ENCODE measurements at places on chromosomes 7 and 10. TPM values are rescaled to one million over a fixed set of nuclear protein-coding genes. Genes with fewer than 3 reads are reported as not detected.

The SFRP5 gene
- total RNA-seq: not detected

The GPNMB gene
- total RNA-seq: 5.9 TPM

The TAS2R3 gene
- 0.24 TPM for total RNA-seq

The PRPS1L1 gene
- total RNA-seq: not detected

The FXYD4 gene
- not detected for total RNA-seq

The NAT16 gene
- not detected for total RNA-seq

GRCh38 chr7:94133460-94133859 is 129.3 kb upstream of the BET1 start:
- DNase-seq: peak; percentile 65
- no peaks in the 10 kb centered on the region for H3K27me3 ChIP-seq
- no peaks in the 10 kb centered on the region for H3K4me1 ChIP-seq
- H3K27ac ChIP-seq: no peak overlapping the region
- H3K36me3 ChIP-seq: no peaks in the 10 kb centered on the region
- no peak overlapping the region for H3K4me3 ChIP-seq

DNA sequence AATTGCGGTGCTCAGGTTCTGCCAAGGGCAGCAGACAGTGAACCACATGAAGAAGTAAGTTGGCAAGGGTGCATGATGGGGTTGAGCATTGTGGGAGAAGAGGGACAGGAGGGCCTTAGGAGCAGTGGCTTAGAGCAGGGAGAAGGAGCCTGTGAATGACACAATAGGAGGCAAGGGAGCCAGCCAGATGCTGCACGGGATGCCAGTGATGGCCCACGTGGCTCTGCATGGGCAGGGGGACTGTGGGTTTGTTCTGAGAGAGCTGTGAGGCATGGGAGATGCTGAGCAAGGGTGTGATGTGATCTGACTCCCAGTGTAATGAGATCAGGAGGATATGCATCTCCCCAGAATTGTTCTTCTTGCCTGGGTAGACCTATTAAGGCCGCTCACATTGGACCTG is 60.9 kb downstream of the C10orf90 start:
- H3K4me1 ChIP-seq: no peaks in the 10 kb centered on the region
- no peak overlapping the region for H3K4me3 ChIP-seq
- H3K27me3 ChIP-seq: no peaks in the 10 kb centered on the region
- no peaks in the 10 kb centered on the region for H3K36me3 ChIP-seq
- no peak for DNase-seq

GRCh38 chr7:147199868-147200267 is 1083.3 kb downstream of the CNTNAP2 start:
- H3K36me3 ChIP-seq: no peaks in the 10 kb centered on the region
- no peak overlapping the region for H3K4me3 ChIP-seq
- no peaks in the 10 kb centered on the region for H3K4me1 ChIP-seq
- DNase-seq: no peak
- no peak overlapping the region for H3K27ac ChIP-seq
- H3K27me3 ChIP-seq: no peaks in the 10 kb centered on the region

GRCh38 chr7:158856883-158857668 is 718 bp downstream of the DYNC2I1 start:
- no peaks in the 10 kb centered on the region for H3K4me1 ChIP-seq
- no peak for DNase-seq
- H3K36me3 ChIP-seq: no peaks in the 10 kb centered on the region
- H3K27me3 ChIP-seq: no peaks in the 10 kb centered on the region

DNA sequence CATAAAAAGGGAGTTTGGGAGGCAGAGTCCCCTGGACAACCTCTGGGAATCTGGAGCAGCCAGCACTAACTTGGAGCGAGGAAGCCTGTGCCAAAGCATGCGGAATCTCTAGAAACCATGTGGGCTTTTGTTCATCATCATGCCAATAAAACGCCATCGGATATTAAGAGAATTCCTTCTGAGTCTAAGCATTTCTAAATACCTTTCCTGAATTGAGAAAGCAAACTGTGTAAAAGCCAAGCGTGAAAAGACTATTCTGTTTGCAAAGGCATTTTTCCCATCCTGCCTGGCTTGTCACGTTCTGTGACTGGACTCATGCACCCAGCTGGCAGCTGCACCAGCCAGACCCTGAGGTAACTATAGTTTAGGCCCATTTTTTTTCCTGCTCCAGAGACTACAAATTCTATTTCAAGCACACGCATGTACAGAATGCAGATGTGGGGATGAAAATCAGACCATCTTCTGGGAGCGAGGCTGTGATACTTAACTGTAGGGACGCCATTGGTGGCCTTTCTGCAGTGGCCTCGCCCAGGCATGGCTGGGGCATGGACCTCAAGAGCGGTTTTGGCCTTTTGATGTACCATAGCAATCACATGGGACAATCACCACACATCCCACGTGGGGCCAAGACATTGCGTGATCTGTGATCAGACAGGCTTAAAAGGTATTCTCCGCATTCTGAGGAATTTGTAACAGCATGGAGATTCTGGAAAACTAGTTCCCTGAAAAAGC is 218.9 kb downstream of the KIAA1217 start:
- H3K36me3 ChIP-seq: no peaks in the 10 kb centered on the region
- H3K4me3 ChIP-seq: no peak overlapping the region
- no peak overlapping the region for H3K27ac ChIP-seq
- no peak for DNase-seq
- no peaks in the 10 kb centered on the region for H3K27me3 ChIP-seq

DNA sequence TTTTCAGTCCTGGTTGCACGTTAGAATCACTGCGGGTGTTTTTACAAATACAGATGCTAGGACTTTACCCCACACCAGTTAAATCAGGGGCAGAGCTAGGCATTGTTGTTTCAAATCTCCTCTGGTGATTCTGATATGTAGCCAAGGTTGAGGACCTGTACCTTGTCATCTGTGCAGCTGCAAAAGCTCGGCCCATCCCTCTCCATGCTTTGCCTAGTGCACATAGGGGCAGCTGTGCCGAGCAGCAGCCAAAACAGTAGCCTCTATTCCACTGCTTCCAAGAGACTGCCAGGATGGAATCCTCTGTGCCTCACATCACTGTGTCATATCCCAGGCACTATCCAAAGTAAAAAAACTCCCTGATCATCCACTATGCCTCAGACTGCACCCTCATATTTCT is 181.3 kb downstream of the CDK14 start:
- H3K4me1 ChIP-seq: peaks cover 35% of the 10 kb centered on the region
- no peaks in the 10 kb centered on the region for H3K36me3 ChIP-seq
- H3K27me3 ChIP-seq: no peaks in the 10 kb centered on the region
- H3K27ac ChIP-seq: peak overlapping the region; percentile 77
- no peak for DNase-seq
- H3K4me3 ChIP-seq: peak overlapping the region; percentile 65

GRCh38 chr10:81514811-81515210 is 360.2 kb upstream of the NRG3 start:
- no peak overlapping the region for H3K4me3 ChIP-seq
- H3K4me1 ChIP-seq: no peaks in the 10 kb centered on the region
- H3K27me3 ChIP-seq: no peaks in the 10 kb centered on the region
- no peak for DNase-seq

DNA sequence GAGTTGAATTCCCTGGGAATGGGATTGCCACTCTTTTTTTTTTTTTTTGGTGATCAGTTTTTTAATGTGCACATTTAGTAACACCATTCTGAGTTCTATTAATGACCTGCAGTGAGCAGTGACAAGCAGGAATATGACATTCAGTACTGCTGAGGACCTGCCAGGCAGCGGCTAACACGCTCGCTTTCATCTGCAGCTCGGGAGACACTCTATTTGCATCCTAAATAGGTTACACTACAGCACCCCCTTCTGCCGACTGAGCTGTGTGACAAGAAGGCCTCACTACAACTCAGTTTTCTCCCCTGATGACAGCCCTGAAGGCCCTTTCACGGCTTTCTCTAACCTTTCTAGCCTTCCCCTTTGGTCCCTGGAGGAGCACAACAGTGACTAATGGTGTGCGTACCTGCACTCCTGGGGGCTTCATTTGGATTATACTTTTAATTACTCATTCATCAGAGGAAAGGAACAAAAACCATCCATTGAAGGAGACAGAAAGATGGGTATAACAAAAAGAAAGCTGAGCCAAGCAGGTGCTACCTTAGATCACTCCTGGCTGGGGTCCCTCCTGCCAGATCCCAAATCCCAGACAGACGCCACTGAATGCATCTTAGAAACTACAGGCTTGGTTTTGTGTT is 872.4 kb downstream of the LRMDA start:
- no peak overlapping the region for H3K27ac ChIP-seq
- no peak for DNase-seq
- H3K4me3 ChIP-seq: no peak overlapping the region
- no peaks in the 10 kb centered on the region for H3K4me1 ChIP-seq
- no peaks in the 10 kb centered on the region for H3K36me3 ChIP-seq
- H3K27me3 ChIP-seq: no peaks in the 10 kb centered on the region

DNA sequence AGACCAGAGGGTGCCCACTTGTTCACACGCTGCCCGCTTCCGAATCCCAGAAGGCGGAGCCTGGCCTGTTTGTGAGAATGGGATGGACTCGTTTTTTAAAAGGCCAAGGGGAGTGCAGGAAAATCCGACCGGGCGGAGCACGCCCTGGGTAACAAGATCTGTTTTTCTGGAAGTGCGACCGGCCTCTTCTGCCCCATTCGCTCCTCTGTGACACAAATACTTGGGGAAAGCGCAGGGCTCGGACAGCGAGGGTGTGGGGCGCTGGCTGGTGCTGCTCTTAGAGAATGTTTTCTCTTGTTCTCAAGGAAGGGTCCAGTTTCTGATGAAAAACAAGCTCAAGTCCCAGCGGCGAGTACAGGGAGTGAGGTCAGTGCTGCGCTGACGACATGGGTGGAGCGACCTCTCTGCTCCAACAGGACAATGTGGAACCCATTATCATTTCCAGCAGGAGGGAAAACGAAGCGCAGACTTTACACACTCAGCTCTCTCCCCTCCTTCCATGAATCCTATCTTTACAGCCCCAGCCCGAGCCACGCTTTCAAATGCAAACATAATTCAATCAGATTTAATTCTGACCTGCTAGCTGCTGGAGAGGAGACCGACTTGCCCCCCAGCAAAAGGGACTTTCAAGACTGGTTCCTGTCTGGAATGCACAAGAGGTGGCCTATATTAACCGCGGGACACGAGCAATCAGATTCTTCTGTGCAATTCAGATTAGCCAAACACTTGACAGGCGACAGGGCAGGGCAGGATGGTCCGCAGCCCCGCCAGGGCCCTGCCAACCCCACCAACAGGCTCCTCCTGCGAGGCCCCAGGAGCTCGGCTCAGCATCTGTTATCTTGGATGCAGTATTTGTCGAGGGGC is 1.1 kb downstream of the RADIL start:
- H3K4me3 ChIP-seq: no peak overlapping the region
- H3K27me3 ChIP-seq: peaks cover 3% of the 10 kb centered on the region
- no peak overlapping the region for H3K27ac ChIP-seq

DNA sequence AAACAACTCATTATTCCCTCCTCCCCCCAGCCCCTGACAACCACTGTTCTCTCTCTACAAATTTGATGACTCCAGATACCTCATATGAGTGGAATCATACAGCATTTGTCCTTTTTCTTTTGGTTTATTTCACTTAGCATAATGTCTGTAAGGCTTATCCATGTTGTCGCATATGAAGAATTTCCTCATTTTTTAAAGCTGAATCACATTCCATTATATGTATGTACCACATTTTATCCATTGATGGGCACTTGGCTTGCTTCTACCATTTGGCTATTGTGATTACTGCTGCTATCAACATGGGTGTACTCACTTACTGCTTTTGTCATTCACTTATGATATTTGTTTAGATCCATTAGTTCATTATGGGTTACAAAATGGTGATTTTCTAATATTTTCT is 112.8 kb downstream of the BUB3 start:
- H3K27ac ChIP-seq: no peak overlapping the region
- no peaks in the 10 kb centered on the region for H3K36me3 ChIP-seq
- H3K27me3 ChIP-seq: no peaks in the 10 kb centered on the region
- H3K4me1 ChIP-seq: no peaks in the 10 kb centered on the region

DNA sequence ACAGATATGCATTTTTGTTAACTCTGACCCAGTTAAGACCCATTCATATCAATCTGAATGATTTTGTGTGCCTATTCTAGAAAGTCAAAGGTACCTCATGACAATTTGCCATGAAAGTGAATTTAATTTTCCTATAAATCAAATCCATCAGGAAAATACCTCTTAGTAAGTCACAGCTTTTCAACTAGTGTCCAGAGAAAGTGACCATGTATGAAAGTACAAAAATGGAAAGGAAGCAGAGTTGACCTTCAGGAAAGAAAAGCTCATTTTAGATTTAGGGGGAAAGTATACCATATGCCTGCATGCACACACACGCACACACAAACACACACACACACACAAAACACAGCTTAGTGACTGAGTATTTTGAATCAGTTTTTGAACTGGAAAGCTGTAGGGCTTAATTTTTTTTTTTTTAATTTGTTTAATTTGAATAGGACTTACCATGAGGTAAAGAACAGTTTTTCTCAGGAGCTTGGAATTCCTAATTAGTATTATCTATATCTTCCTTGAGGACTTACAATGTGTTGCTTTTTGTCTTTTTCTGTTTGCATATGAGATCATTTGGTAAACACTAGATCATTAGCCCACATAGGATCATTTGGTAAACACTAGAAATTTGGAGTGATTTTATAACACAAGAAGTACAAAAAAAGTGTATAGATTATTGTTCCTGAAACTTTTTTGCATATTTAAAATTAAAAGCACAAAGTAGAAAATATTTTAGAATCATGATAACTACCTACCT is 61.6 kb downstream of the ZNF277 start:
- no peaks in the 10 kb centered on the region for H3K4me1 ChIP-seq
- no peaks in the 10 kb centered on the region for H3K36me3 ChIP-seq
- no peak for DNase-seq
- H3K4me3 ChIP-seq: no peak overlapping the region

DNA sequence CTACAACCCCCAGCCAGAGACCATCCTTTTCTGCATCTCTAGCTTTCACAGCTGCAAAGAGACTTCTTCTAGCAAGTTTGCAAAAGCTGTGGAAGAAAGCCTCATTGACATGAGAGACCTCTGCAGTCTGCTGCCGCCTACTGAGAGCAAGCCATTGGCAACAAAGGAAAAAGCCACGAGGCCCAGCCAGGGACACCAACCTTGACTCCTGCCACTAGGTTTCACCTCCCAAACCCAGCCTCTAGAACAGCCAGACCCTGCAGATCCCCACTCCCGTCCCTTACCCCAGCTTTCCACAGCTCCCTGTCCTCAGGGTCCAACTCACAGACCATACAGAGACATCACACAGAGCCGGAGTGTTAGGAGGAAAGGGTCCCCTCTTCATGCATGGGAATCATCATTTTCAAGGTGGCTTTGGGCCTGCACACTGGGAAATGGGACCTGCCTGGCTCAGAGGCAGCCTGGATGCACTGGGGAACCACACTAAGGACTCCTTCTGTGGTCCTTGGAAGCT is 14.6 kb upstream of the C10orf53 start:
- H3K36me3 ChIP-seq: no peaks in the 10 kb centered on the region
- H3K27me3 ChIP-seq: peaks cover 1% of the 10 kb centered on the region
- no peak overlapping the region for H3K27ac ChIP-seq
- H3K4me3 ChIP-seq: no peak overlapping the region
- DNase-seq: no peak
- no peaks in the 10 kb centered on the region for H3K4me1 ChIP-seq

DNA sequence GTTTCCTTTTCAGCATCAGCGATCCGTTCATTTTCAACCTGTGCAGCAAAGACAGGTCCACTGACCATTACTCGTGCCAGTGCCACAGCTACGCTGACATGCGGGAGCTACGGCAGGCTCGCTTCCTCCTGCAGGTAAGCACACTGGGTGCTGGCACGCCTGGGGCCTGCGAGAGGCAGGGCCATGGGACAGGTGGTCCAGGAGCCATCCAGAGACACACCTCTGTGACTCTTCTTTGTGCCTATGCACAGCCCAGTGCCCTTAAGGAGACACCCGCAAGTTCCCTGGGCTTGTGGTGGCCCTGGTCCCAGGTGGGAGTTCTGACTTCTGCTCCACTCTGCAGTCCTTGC is 42.2 kb downstream of the LRRC18 start:
- no peak overlapping the region for H3K4me3 ChIP-seq
- no peaks in the 10 kb centered on the region for H3K27me3 ChIP-seq
- DNase-seq: no peak
- no peaks in the 10 kb centered on the region for H3K4me1 ChIP-seq
